Hematopoietic multipotent progenitor cell treated with erythropoietin and hydrocortisone succinate and interleukin-3 and kit ligand, for 6 days (in vitro differentiated cells): ENCODE measurements at places on chromosomes 4 and X.

DNA sequence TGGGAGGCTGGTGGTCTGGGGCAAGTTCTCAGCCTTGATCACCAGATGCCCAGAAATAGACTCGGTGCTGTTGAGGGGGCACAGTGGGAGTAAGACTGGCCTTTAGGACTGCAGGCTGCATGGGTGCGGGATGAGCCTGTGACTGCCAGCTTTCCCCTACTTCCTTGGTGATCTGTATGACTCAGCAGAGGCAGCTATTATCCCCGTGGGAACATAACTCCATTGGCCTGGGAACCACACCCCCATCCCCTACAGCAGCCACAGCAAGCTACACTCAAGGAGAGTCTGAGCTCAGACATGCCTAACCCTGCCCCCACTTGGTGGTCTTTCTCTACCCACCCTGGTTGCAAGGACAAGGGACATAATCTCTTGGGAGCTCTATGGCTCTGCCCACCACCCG is 20.6 kb downstream of the CLIC2 start:
- no peak for DNase-seq

DNA sequence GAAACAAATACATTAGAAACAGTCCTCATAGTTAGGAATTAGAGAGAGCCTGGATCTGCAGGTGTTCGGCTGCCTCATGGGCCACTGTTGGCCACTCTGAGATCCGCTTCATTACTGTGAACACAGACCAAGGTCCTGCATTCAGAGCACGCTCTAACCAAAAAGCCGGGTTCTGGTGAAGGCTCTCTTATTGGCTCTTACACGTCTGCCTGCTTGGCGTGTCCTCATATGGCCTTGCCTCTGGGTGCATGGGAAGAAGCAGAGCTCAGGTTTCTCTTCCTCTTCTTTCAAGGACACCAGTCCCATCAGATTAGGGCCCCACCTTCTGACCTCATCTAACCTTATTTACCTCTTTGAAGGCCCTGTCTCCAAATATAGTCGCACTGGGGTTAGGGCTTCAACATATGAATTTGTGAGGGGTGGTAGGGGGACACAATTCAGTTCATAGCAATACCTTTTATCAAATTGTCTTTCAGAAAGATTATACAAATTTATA is 37.1 kb upstream of the ELF2 start:
- DNase-seq: peak; percentile 26

GRCh38 chr4:17701138-17701839 is 80.1 kb downstream of the FAM184B start:
- DNase-seq: no peak

GRCh38 chrX:31497086-31497485 is 425.2 kb upstream of the FTHL17 start:
- DNase-seq: no peak

DNA sequence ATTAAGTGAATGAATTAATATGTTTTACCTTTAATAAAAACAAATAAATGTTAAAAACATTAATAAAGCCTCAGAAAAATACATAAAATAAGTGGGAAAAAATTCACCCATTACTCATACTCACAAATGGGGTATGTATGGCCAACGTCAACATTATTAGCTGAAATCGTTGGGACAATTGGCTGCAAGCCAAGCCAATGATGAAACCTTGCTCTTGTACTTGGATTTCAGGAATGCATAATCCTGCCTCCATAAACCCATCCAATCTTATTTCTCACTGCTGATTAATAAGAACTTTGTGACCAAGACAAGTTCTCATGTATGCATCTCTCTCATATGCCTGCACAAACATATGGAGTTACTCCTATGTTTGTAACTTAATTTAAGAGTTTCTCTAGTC is 35.3 kb upstream of the ADAMTS3 start:
- no peak for DNase-seq

DNA sequence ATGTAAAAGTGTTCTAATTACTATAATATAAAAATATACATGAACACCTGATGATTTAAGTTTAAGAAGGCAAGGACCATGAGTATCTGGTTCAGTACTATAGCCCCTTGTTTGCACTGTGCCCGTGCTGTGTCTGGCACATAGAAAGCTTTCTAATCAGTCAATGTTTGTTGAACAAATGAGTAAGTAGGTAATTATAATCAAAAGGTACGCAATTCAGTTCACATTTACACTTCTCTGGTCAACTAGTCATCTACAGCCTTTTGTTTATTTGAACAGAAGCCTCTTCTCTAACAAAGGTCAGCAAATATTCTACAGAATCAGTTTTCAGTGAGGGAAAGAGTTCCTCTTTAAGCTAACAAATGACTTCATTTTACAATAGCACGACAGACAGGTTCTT is 523.3 kb downstream of the SMARCA1 start:
- no peak for DNase-seq

GRCh38 chr4:7450775-7451433 is 16.2 kb upstream of the PSAPL1 start:
- no peak for DNase-seq

- DNase-seq: no peak
Measured at GRCh38 chr4:112411781-112412550, 104.0 kb downstream of the NEUROG2 start.

DNA sequence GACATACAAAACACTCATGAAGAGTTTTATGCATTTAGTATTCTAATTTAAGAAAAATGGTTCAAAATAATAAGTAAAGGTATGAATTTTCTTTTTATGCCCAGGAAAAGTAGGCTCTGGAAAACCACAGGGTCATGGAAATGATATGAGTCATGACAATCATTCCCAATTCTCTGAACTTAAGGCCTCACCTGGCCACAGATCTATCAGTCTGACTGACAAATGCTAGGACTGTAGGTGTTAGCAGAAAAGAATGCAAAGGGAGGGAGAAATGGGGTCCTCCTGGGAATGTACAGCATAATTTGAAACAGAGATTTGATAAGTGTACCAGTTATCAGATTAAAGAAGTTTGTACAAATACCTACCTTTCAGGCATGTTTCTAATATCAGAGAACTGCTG is 270.5 kb upstream of the ARSJ start:
- no peak for DNase-seq

GRCh38 chr4:69730002-69730401 is 30.4 kb downstream of the SULT1B1 start:
- no peak for DNase-seq

DNA sequence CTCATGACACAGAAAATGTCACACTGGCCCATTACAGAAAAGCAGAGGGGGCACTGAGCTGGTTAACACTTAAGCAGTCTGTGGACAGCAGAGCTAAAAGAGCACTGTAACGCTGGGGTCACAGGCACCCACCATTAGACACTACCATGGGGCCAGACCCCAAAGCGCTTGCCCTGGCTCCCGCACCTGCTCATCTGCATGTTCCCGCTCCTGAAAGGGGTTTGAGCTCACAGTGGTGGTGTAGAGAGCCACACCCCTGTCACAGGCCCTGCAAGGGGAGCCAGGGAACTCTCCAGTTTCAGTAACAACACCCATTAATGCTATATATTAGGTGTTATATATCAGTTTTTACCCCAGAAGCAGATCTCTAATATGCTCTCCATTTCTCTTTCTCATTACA is 187.0 kb downstream of the ANKRD50 start:
- DNase-seq: no peak

GRCh38 chr4:185920691-185921260 is 108.8 kb upstream of the SORBS2 start:
- no peak for DNase-seq

DNA sequence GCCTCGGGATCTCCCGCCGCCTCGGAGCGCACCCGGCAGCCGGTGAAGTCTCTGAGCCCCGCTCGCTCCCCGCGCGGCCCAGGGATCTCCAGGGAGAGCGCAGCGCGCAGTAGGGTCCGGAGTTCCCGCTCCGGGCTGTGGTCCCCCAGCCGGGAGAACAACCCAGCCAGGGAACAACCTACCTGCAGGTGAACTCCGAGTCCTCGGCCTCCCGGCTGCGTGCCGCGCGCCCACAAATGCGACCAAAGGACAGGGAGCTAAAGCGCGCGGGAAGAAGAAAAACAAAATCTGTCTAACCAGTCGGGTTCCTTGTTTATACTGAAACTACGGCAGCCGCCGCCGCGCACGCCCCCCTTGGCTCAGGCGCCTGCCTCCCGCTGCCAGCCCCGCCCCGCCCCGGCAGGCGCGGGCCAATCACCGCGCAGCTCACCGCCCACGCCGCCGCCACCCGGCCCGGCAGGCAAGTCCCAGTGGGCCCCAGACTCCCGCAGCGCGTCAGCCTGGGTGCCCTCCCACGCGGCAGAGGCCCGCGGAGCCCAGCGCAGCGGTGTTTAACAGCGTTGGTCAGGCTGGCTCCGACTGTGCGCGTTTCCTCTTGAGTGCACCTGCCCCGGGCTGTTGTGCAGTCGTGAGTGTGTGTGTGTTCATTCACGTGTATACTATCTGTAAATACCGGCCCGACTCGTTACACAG is at the start of gene RASGEF1B:
Gene RASGEF1B (minus strand): TSS at position 320 of the 693 bp plus-strand sequence. CDS start 12,399 bp downstream, outside the sequence.
- DNase-seq: peak; percentile 90

DNA sequence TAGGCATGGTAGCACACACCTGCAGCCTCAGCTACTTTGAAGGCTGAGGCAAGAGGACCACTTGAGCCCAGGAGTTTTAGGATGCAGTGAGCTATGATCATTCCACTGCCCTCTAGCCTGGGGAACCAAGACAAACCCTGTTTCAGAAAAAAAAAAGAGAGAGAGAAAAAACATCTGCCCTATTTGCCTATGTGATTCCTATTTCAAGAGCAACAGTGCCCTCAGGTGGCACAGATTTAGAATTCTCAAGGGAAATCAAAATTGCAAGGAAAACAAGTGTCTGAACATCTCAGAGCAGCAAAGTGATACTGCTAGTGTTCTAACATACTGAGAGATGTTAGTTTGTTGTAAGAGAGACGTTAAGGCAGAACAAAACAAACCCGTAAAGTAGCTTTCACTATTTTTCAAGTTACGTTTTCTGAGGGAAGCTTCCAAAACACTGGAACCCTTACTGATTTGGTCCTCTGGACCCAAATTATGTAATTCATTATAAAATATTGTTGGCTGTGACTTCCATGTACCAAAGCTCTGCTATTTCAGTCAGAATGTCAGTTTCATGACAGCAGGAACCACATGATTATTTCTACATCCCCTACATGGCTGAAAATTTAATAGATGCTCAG is 7.9 kb downstream of the BDH2 start:
- DNase-seq: peak; percentile 84

GRCh38 chr4:28436191-28437080 is 1575.8 kb downstream of the STIM2 start:
- no peak for DNase-seq

- DNase-seq: peak; percentile 86
Measured at GRCh38 chrX:47619486-47620302, at the start of gene SYN1. SYN1 (minus strand) TSS chrX:47619857; CDS start chrX:47619728, 129 bp downstream.

- no peak for DNase-seq
Measured at GRCh38 chr4:122692641-122693520, 39.6 kb upstream of the BBS12 start.

DNA sequence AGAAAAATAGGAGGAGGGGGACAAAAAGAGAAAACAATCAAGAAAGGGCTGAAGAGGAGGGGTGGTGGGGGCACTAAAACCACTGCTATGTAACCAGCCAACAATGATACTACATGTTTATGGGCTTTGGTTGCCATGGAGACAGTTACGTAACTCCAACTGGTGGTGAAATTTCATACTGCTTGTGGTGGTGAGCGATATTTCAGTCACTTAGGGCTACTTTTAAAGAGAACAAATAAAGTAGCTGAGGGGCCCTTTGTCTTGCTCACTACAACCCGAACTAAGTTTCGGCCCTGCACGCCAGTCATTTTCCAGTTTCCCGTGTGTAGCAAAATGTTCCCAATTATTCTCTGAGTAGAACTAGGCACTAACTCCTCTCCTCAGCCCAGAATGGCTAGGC is 275.2 kb upstream of the EDA2R start:
- peak; percentile 38 for DNase-seq

DNA sequence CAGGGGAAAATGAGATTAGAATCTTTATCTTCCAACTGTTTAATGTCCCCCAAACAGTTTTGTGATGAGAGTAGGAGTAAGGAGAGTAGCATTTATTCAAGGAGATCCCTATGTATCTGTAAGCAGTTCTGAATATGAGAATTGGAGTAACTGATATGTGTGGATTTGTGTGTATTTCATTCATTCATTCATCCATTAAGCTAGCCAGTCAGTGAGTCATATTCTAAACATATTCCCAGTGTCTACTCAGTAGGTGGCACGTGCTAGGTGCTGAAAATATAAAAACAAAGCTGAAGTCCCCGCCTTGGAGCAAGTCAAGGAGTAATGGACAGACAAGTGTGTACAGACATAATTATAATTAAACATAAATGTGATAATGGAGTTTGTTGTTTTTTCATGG is 12.4 kb upstream of the STX18 start:
- DNase-seq: no peak

GRCh38 chr4:85778632-85779131 is 303.7 kb downstream of the ARHGAP24 start:
- DNase-seq: no peak

DNA sequence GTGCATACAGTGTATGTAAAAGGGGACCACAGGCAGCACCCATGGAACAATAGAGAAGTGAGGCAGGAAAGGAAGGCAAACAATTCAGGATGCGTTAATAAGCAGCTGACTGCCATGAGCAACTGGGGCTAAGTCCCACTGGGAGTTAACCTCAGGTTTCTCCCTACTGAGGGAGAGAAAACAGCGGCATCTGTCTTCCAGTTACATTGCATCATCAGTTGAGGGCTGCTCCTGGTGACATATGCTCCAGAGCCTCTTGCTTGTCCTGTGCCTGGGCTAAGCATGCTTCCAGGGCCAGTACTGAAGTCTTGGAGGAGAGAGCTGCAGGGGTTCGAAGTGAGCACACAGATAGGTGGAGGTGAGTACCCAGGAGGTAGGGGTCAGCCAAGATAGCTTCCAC is 24.3 kb downstream of the RAI2 start:
- no peak for DNase-seq

DNA sequence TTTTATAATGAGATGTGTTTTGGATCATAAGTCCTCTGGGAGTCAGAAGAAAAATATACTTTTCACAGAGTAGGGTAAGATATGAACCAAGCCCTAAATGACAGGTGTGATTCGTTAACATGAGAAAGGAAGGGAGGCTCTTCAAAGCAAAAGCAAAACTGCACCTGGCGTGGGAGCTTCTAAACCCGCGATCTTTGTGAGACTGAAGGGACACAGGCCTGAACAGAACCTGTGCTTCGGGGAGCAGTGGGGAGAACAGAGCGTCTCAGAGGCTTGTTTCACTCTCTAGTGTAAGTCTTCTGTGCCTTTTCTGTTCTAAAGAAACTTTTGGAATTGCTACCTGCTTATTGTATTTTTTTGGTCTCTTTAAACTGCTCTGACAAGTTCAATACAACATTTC is 30.2 kb upstream of the CYP4V2 start:
- DNase-seq: no peak

- no peak for DNase-seq
Measured at GRCh38 chrX:129695535-129695934, 40.8 kb upstream of the APLN start.

GRCh38 chrX:19747652-19748610 is 139.5 kb downstream of the SH3KBP1 start:
- DNase-seq: peak; percentile 54

DNA sequence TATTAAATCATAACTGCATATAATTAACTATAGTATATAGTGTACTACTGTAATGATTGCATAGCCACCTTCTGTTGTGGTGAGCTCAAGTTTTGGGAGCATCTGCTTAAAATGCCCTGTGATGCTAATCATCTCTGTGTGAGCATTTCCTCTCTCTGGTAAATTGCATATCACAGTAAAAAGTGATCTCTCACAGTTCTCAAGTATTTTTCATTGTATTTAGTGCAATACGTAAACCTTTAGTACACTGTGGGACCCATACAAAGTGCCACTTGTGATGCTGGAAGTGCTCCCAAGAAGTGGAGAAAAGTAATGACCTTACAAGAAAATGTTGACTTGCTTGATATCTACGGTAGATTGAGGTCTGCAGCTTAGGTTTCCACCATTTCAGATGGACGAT is 82.0 kb downstream of the WWC2 start:
- no peak for DNase-seq
